ENCODE measurements at places on chromosomes 4 and X.
A peak's percentile ranks its signal among the peaks of the same experiment; 100 is the strongest.

DNA sequence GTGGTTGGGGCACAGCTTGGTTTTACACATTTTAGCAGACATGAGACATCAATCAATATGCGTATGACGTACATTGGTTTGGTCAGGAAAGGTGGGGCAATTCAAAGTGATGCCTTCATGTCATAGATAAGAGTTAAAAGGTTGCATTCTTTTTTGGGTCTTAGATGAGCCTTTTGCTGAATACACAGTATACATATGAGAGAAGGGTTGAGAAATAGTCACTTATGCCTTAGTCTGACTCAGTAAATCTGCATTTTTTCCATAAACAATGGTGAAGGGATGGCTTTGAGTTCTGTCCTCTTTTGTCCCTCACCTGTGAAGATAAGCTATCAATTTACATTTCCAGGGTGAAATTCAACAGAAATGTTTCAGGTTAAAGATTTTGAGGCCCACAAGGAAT, 43.9 kb upstream of the UGT2B15 start:
- DNase-seq, result no peak

- DNase-seq, result no peak
Observed at GRCh38 chr4:172819353-172819752, 349.3 kb upstream of the GALNT7 start.

DNA sequence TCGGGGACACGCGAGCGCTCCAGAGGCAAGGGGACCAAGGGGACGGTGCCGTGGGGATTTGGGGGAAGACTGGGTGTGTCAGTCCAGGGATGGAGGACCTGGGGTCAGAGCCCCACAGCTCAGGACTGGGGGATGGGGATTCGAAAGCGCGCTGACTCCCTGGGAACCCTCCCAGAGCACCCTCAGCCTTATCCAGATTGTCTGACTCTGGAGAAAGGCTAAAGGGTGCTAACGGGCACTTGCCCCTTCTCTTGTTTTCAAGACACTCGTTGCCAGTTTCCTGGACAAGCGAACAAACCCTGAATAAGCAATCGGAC, 1.1 kb downstream of the DOCK11 start:
- peak; percentile 7 for DNase-seq

DNA sequence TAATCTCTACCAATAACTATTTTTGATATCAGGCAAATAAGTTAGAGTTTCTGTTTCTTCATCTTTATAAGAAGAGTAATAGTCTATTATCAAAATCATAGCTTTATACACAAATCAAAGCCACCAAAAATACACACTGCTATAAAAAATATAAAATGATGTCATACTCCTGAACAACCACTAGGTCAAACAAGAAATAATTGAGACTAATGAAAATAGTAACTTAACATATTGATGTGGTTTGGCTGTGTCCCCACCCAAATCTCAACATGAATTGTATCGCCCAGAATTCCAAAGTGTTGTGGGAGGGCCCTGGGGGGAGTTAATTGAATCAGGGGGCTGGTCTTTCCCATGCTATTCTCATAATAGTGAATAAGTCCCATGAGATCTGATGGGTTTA, 2277.5 kb downstream of the ARAP2 start:
- no peak for DNase-seq

GRCh38 chr4:115126491-115126890, 13.1 kb upstream of the NDST4 start:
- DNase-seq, result no peak

DNA sequence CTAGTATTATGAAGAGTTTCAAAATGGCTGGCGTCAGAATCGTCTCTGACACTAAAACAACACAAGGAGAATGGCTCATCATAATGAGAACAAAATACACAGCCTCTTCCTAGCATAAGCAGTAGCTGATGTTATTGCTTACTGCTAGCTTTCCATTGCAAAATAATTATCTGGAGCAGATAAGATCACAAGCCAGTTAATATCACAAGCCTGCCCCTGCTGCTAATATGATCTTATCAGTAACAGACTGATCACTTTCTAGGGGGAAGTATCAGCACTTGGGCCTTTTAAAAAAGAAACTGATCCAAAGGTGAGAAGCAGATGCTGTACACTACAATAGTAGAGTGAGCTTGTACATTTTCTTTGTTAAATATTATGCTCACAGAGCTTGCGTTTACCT, 554.8 kb upstream of the PABPC4L start:
- no peak for DNase-seq

- no peak for DNase-seq
Observed at GRCh38 chrX:85107407-85107806, 103.7 kb downstream of the APOOL start.

GRCh38 chrX:76172325-76172893, 453 bp upstream of the PBDC1 start:
- peak; percentile 7 for DNase-seq

DNA sequence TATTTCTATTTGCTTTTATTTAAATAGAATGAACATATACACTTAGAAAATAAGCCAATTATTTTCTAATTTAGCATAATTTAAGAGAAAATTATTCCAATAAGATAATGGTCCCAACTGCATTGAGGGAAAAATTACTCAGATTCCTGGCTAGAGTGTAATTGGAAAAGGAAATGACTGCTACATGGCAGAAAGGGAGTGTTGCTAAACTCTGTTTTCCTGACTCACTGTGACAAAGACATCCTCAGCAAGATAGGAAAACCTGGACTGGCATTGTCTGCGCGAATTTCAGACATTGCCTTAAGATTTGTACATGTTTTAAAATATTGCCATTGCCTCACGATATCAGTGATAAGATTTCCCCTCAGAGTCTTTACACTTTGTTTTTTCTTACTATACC, 8.2 kb downstream of the TNIP3 start:
- DNase-seq, result no peak

DNA sequence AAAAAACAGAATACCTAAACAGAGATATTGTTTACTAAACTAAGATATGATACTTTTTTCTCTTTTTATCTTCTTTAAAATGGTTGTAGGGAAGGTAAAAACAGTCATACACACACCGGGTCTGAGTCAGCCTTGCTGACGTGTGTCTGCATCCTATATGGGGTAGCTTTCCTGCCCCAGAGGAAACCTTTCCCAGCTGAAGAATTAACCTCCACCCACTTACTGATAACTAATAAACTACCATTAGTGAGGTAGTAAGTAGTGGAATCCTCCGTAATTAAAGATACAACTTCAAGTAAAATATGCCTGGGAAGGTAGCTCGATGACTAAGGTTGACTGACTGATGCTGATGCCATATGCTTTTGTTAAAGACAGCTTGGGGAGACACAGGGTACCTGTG, 312.2 kb downstream of the DCTD start:
- no peak for DNase-seq

- no peak for DNase-seq
Observed at GRCh38 chr4:128846063-128846462, 36.6 kb downstream of the JADE1 start.

DNA sequence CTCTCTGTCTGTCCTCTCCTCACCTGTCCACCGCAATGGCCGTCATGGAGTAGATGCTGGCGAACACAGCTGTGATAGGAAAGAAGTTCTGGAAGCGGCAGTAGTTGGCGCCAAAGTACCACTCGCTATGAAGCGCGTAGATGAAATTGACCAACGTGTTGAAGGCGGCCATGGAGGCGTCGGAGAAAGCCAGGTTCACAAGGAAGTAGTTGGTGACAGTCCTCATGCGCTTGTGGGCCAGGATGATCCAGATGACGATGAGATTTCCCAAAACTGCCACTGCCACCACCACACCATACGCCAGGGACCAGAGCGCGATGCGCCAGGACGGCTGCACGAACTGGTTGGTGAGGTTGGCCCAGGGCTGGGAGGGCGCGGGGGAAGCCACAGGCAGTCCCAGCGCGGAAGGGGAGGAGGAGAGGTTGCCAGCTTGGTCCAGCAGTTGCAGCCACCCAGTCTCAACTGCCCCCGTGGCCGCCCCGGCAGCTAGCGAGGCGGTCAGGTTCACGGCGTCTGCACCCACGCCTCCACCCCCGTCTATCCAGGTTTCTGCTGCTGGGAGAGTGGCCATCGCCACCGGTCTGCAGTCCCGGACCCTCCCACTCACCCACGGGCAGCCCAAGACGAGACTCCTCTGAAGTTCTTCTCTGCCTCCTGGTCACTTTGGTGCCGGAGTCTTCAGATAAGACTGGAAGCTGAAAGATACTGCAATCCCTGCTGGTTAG, 518 bp downstream of the TACR3 start:
- no peak for DNase-seq

GRCh38 chrX:27251369-27251768, 211.8 kb downstream of the PPP4R3C start:
- no peak for DNase-seq

GRCh38 chrX:144586756-144587155, 660.5 kb upstream of the SPANXN1 start:
- DNase-seq, result no peak

DNA sequence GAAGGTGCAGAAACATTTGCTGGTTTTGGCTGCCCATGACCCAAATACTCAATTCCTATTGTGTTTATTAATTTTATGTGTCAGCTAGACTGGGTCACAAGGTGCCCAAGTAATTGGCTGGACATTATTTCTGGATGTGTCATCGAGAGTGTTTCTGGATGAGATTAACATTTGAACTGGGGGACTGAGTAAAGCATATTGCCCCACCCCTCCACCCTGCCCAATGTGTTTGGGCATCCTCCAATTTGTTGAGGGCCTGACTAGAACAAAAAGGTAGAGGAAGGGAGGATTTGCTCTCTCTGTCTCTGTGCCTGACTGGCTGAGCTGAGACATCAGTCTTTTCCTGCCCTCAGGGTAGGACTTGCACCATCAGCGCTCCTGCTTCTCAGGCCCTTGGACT, 29.7 kb upstream of the LCORL start:
- DNase-seq, result no peak

DNA sequence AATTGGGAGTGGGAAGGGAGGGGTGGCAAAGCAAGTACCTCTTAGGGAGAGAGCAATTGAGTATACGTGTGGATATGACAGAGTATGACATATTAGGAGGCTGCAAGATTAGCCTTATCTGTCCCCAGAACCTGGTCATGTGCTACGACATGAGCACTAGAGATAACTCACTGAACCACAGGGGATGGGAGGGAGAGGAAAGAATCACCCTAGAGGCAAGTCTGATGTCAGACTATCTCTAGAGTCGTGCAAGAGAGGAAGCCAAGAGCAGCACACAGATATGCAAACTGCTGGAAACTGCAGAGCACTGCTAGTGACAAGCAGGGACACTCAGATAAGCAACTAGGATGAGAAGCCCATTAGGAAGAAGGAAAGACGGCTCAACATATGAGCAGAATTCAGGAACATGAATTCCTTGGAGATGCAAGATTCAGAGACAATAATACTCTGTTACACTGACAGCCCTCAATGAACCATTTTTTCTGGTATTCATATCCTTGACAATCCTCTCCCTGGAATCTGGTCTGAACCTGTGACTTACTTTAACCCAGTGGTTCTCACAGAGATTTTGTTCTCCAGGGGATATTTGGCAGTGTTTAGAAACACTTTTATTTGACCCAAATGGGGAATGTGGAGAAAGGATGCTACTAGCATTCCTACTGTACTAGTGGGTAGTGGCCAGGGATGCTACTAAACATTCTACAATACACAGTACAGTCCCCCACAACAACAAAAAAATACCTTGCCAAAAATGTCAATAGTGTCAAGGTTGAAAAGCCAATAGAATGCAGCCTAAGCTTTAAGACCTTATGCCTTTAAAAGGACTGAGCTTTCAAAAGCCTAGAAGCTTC, 84.0 kb upstream of the BMP2K start:
- no peak for DNase-seq

DNA sequence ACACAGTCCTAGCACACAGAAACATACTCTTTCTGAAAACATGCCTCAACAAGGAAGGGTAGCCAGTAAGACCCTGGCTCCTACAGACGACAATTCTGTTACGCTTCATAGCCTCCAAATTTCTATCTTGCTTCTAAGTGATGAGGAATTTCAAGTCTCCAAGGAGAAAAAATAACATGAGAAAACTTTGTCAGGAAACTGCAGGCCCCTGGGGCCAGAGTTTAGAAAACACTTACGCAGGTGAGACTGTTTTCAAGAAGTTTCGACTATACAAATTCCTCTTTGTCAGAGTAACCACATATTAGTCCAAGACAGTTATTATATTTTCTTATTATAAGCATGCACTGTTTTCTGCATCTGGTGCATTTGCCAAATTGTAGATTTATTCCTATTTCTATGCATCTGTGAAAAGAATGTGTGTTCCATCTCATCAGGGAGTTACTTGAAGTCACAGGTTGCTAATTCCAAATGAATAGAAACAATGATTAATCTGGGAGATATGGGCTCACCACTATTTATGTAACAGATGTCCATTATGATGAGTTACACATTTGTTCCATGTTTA, 30.3 kb upstream of the HCCS start:
- no peak for DNase-seq

DNA sequence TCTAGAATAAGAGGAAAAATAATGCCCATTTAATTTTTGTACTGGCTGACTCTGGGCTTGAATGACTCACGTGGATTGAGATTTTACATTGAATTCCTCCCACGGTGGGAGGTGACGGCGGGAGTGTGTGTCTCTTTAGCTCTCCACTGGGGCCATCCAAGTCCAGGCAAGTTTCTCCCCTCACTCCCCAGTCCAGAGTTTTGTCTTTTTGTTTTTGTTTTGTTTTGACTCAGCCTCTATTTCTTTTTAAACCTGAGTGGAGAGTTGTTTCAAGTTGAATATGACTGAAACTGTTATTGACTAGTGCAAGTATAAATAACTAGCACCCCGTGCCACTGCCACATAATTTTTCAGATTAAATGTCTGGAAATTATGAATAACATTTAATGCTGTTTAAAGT, 13.6 kb downstream of the CHST7 start:
- no peak for DNase-seq

GRCh38 chr4:72207196-72207595, 175.4 kb downstream of the NPFFR2 start:
- DNase-seq, result no peak

DNA sequence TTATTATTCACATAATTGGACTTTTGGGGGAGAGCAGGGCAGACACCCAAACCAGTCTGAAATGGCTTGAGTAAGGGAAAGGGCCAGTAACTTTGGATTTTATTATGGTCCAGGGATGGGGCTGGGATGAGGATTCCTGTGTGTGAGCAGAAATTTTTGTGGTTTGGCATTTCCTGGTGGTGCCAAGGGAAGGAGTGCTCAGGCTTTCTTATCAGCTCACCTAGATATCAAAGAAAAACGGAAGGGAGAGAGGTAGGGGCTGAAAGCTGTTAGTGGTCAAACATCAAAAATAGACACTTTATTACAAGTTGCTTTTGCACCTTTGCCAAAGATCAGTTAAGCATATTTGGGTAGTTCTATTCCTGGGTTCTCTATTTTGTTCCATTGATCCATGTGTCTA, 128.5 kb upstream of the DIPK2B start:
- DNase-seq, result no peak

GRCh38 chr4:80171251-80171650, 26.1 kb upstream of the PRDM8 start:
- DNase-seq, result no peak

- no peak for DNase-seq
Observed at GRCh38 chrX:116628464-116628863, 165.7 kb upstream of the CT83 start.

GRCh38 chrX:38717871-38718270, 83.4 kb upstream of the MID1IP1 start:
- no peak for DNase-seq
